ENCODE measurements at places on chromosomes 5 and 9.

GRCh38 chr5:175847503-175847902 is 23.9 kb upstream of the CPLX2 start:
- no peak for DNase-seq

DNA sequence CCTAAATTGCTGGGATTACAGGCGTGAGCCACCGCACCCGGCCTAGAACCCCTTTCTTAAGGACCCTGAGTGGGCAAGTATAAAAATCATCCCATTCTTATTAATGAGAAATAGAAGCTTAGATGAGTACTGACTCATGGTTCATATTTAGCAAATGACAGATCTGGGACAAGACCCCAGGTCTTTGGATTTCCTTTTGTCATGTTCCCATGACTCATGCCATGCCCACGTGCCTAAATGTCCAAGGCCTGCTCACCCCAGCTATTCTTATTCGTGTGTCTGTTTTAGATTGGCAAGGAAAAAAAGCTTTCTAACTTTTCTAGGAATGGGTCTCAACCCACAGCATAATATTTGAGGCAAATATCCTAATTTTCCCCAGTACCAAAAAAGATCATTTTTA is 57.7 kb upstream of the RPS23 start:
- no peak for DNase-seq

- DNase-seq = no peak
Observed at GRCh38 chr5:80234116-80234948, 21.5 kb downstream of the SERINC5 start.

- DNase-seq = no peak
Observed at GRCh38 chr9:130433168-130433946, 11.4 kb upstream of the ASS1 start.

DNA sequence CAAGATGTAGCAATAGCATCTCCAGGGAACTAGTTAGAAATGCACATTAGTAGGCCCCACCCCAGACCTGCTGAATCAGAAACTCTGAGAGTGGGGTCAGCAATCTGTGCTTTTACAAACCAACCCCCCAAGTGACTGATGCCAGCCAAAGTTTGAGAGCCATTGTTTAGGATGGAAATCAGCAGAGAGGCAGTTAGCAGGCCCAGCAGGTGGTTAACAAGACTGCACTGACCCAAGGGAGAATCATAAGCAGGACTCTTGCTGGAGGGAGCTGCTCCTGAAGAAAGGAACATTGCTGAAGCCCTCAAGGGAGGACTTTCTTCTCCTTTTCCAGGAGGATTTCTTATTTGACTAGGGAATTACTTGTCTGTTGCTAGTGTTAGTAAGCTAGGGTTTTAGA is 74.2 kb upstream of the SLC12A2 start:
- DNase-seq = no peak

GRCh38 chr5:149372076-149372795 is 6.9 kb downstream of the IL17B start:
- no peak for DNase-seq

- no peak for DNase-seq
Observed at GRCh38 chr5:36365896-36366295, 64.2 kb upstream of the RANBP3L start.

DNA sequence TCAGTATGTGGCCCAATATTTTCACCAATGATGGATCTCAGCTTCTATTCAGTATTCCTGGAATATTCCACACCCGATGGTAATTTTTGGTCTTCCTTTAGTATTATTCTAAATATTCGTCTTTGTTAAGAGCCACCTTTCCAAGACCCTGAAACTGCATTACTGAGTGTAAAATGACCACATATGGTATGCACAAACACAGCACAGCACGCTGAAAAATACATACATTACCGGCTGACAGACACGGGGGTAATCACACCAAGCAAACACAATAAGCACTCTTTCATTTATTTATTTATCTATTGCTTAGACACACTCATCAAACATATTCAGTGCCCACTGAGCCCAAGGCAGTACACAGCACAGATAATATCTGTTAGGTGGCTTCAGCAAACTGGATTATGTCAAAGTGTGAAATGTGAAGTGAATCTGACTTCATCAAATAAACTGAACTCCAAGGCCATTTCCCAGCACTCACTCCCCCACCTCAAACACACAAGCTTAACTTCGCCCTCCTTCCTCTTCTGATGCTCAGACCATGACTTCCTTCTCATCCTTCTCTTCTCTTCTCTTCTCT is 1637.8 kb upstream of the C9orf72 start:
- no peak for DNase-seq

GRCh38 chr5:75710637-75711036 is 6.6 kb downstream of the POC5 start:
- DNase-seq = no peak

DNA sequence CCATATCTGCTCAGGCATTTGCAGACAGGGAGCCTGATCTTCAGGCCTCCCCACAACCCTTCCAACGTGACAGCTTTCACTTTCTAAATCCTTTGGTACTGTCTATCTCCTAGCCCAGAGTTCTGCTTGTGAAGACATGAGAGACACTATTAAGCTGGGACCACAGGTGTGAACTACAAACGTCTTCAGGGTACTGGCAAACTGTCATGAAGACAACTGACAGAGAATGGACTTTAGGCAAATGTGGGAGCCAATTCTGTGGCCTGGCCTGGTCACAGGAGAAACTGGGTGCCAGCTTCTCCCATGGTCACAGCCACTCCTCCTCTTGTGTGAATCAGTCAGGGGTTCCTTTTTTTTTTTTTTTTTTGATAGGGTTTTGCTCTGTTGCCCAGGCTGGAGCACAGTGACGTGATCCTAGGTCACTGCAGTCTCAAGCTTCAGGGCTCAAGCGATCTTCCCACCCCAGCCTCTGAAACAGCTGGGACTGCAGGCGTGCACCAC is 10.4 kb downstream of the TRIM14 start:
- DNase-seq = no peak

Data from NCI-H1048 (cell line).